ENCODE measurements at places on chromosomes 13 and 19.

- DNase-seq, result peak; percentile 65
These were observed 14.2 kb downstream of the DPF1 start for GRCh38 chr19:38209671-38210457.

DNA sequence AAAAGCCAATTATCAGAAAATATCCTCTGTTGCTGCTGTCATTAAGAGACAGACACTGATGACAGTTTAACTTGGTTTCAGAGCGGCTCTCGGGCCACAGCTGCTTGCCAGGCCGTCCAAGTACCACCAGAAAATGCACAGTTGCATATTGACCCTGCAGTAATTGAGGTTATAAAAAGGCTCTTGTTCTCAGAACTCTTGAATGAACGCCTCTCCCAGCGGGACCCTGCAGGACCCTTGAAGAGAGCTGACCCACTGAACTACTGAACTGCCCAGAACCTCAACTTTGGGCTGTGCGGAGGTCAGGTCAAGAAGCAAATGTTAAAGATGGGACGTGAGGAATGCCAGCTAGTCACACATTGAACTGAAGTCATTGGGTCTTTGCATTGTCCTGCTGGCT is 1559.0 kb upstream of the SLC10A2 start:
- no peak for DNase-seq

GRCh38 chr13:84567848-84568247 is 685.6 kb upstream of the SLITRK1 start:
- DNase-seq, result no peak

- DNase-seq, result no peak
These were observed 7.7 kb downstream of the HOMER3 start for GRCh38 chr19:18933297-18933696.

DNA sequence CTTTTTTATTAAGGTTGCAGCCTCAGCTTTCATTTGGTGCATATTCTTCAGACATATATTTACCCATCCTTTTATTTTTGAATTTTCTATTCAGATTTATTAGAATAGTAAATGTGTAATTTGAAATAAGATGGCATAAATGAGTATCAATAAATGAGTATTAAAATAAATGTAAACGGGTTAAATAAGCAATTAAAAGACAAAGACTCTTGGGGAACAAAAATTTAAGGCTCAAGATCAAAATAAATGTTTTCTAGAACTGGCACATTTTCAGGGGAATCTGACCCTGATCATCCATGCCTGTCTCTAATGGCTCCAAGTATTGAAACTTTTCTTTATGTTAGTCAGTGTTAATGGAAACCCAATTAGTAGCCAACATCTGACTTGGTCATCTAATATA is 3.0 kb downstream of the OR10H3 start:
- no peak for DNase-seq

DNA sequence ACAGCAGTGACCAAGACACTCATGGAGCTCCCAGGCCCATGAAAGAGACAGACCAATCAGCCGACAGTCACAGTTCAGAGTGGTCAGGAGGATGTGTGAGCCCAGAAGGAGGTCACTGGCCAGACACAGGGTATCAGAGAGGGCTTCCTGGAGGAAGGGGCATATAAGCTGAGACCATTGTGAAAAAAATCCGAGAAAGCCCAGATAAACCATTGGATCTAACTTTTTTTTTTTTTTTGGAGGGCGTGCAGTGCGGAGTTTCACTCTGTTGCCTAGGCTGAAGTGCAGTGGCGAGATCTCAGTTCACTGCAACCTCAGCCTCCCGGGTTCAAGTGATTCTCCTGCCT is 4.2 kb downstream of the ITPKC start:
- DNase-seq, result no peak

DNA sequence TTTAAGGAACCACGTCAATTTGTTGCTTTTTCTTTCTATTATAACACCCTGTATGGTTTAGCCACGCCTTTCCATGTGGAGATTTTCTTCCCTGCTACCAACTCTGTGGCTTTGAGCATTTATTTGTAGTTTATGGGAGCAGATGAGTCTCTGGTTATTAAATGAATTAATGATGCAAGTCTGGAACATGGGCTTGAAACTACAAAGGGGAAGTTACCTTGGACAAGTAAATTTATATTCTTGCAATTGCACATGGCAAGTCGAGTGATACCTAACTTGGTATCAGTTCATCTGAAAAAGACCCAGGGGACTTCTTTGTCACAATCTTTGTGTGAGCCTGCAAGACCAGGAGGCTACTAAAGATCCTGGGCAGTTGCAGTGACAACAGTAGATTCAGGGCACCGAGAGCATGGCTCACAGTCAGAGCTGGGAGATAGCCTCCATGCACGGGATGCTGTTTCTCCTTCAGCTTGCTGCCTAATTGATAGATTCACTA is 24.4 kb downstream of the B3GLCT start:
- DNase-seq, result no peak

- DNase-seq, result no peak
These were observed 209.5 kb upstream of the IPO5 start for GRCh38 chr13:97743938-97744337.

DNA sequence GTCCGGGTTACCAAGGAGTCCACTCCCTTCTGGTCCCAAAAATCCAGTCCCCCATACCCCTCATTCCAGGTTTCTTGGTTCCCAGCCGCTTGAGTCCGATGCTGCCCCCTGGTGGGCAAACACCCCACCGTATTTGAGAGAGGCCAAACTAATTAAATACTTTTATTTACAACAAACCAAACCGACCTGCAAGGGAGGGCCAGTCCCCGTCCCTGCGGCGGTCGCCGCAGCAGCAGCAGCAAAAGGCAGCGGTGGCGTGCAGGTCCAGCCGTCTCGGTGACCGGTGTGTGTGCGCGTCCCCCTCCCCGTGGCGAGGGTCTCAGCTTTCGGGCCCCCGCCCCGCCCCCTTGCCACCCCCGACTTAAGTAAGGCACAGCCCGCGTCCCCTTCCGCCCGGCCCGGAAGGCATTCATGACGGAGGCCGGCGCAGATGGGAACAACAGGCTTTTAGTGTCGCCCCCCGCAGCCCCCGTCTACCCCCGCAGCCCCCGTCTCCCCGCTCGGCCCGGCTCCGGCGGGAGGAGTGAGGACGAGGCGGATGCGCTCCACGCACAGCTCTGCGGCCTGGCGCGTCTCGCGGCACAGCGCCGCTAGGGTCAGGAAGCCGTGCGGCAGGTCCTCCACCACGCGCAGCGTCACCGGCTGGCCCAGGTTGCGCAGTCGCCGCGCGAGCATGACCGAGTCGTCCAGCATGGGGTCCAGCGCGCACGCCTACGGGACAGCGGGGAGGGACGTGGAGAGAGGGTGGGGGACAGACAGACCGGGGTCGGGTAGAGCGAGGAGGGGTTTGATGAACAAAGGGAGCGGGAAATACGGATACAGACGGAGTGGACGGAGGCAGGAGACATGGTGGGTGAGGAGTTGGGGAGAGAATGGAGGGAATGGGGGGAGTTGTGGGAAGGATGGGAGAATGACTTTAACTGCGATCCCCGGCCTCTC is 11.5 kb upstream of the CNFN start:
- DNase-seq, result peak; percentile 87

DNA sequence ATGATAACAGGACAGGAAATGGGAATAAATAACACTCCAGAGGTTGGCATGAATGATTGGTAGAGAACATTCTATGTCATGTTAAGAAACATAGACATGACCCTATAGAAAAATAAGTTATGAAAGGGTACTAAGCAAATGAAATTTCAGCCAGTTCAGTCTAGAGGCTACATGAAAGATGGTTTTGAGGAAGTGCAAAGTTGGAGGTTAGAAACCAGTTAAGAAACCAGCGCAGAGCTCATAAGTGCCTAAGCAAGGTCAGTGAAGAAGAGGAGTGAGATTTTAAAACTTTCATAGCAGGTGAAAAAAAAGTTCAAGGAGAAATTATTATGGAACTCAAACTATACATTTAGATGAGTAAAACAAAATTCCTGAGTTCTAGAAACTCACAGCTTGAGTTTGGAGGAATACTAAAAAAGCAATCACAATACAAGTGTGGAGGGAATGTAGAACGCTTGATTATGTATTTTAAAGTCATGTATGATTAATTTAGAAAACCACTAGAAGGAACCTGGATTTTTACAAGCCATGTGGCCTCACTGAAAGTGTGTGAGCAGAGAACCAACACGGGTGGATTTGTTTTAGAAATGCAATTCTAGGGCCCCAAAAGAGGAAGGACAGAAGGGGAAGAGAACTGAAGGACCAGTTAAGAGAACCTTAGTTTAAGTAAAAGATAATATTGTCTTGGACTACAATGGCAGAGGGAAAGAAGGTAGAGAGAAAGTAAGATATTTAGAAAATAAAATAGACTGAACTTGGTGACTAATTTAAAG is 162.4 kb downstream of the PCDH20 start:
- no peak for DNase-seq

GRCh38 chr13:49731766-49732165 is 40.5 kb upstream of the EBPL start:
- DNase-seq, result peak; percentile 32

- DNase-seq, result peak; percentile 95
These were observed 21.9 kb downstream of the ATP11A start for GRCh38 chr13:112711528-112712265.

GRCh38 chr19:43895727-43896308 is 39.3 kb downstream of the ZNF45 start:
- no peak for DNase-seq

DNA sequence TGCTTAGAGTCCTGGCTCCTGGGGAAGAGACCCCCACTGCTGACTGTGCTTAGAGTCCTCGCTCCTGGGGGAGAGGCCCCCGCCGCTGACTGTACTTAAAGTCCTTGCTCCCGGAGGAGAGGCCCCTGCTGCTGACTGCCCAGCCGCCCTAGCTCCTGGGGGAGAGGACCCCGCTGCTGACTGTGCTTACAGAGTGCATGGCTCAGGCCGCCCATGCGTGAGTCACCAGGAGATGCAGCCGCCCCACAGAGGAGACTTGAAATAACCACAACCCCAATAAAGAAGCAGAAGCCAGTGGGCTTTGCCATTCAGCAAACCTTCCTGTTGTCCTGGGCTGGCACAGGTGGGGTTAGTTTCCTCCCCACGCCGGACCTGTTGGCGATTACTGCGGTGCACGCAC is 79.2 kb upstream of the C13orf46 start:
- DNase-seq, result no peak

GRCh38 chr19:54151362-54152035 is 8.0 kb downstream of the LENG1 start:
- DNase-seq, result no peak

DNA sequence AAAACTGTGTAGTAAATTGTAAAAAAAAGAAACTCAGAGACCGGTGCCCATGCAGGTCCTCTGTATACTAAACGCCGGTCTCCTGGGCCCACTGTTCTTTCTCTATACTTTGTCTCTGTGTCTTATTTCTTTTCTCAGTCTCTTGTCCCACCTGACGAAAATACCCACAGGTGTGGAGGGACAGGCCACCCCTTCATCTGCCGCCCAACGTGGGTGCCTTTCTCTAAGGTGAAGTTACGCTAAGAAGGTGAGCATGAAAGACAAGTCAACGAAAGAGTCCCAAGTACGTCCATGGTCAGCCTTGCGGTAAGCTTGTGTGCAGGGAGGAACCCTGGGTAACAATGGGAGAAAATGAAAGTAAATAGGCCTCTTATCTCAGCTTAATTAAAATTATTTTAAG is 48.0 kb upstream of the WASF3 start:
- no peak for DNase-seq

GRCh38 chr13:26485288-26485687 is 72.2 kb upstream of the WASF3 start:
- no peak for DNase-seq

GRCh38 chr19:29507081-29507860 is 18.5 kb upstream of the VSTM2B start:
- no peak for DNase-seq

DNA sequence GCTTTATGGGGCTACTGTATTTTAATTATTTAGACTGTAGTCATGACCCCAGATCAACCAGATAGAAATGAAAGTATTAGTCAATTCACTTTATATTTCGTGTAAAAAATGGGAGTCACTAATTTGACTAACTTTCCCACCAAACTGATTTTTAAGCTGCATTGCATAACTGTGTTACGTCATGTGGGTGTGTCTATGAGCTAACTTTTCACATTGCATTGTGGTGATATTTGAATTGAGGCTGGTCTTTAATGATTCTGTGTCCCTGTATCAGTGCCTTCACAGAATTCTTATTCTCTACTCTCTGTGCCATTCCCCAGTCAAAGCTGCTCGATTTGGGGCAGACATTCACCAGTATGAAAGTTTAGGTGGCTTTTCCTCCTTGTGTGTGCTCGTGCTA is 172.7 kb upstream of the MAB21L1 start:
- no peak for DNase-seq

DNA sequence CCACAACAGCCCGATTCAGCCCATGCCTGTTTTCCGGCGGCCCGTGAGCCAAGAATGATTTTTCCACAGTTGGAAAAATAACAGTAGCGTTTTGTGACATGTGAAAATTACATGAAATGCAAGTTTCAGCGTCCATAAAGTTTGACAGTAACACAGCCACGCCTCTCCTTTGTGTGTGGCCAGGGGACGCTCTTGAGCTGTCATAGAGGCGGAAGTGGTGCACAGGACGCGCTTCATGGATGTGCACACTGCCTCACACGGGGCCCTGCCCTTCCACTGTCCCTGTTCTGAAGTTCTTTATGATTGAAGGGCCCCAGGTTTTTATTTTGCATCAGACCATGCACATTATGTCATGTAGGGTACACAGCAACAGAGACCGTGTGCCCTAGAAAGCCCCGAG is 12.4 kb upstream of the ELAVL1 start:
- no peak for DNase-seq

DNA sequence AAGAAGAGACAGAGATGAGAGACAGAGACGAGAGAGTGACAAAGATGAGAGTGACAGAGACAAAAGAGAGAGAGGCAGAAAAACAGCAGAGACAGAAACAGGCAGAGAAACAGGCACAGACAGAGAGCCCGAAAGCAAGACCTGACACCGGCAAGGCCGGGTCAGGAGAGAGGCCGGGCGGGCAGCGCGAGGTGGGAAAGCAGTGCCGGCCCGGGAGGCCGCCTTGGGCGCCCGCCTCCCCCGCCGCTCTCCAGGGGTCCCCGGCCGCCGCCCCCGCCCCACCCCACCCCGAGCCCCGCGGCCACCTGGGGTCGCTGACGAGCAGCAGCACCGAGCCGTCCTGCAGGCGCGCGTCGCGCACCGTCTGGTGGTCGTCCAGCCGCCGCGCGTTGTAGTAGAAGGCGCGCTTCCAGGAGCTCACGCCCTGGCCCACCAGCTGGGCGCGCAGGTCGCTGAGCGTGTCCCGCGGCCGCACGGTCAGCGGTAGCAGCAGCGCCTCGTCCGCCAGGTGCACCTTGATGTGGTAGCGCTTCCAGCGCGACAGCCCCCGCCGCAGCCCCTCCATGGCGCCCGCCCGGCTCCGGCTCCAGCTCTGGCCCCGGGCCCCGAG is at the start of gene TINCR:
Gene TINCR, minus strand, starts transcription at position 594 of the 610 bp plus-strand sequence.
- DNase-seq, result no peak

GRCh38 chr13:22926748-22927400 is 253.9 kb upstream of the SGCG start:
- DNase-seq, result no peak

GRCh38 chr19:34323433-34324204 is 41.4 kb upstream of the GPI start:
- DNase-seq, result no peak

- no peak for DNase-seq
These were observed 181.6 kb upstream of the GPR12 start for GRCh38 chr13:26942184-26942583.
